Fibroblast of mammary gland (primary cell): ENCODE measurements at places on chromosomes 5 and 9.

GRCh38 chr5:179534431-179534830 is 15.9 kb upstream of the RUFY1 start:
- DNase-seq: no peak

DNA sequence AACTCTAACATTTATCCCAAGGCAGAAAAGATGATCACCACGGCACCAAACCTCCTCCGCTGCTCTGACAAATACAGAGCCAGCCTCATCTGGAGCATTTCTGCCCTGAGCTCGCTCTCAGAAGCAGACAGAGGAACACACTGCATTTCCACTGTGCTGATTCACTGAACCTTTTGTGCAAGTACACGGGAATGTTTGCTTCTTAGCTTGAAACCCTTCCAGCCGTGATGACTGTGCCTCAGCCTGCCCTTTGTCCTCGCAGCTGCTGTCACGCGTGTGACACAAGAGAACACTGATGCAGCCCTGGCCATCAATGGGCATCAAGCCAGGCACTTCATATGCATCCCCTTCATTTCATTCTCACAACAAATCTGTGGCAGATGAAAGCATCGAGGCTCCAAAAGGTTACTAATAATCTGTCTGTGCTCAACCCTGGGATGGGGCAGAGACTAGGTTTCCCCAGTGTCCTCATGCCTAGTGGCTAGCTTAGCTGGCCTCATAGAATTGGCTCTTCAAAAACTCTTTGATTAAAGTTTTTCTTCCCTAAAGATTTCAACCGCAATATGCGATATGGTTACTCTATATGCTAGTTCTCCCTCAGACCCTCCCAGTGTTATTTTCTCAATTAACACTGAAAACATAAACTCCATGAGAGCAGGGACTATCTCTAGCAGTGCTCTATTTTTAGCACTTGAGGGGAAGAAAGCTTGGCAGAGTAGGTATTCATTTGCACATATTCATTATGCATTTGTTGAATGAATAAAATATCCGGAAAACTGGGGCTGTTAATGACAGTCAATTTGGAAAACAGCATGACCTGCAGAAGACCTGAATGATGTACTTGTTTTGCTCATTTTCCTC is 7.3 kb downstream of the CDC14B start:
- DNase-seq: peak; percentile 96

DNA sequence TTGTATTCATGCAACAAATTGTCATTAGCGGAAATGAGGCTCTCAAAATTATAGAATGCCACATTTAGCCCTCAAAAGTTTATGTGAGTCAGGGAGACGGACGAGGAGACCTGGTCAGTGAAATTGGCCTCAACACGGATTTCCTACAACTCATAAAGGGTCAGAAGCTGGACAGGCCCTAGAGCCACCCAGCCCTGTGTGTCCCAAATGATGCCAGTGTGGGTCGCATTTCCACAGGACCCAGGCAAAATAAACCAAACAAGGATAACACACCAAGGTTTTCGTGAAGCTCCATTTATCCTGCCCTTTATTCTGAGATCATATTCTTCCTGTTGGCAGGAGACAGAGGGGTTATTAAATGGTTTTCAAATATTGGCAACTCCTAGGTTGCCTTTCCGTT is 72.0 kb upstream of the COL5A1 start:
- DNase-seq: no peak

- DNase-seq: peak; percentile 12
Observed at GRCh38 chr9:107486674-107487520, 2.7 kb downstream of the KLF4 start.

DNA sequence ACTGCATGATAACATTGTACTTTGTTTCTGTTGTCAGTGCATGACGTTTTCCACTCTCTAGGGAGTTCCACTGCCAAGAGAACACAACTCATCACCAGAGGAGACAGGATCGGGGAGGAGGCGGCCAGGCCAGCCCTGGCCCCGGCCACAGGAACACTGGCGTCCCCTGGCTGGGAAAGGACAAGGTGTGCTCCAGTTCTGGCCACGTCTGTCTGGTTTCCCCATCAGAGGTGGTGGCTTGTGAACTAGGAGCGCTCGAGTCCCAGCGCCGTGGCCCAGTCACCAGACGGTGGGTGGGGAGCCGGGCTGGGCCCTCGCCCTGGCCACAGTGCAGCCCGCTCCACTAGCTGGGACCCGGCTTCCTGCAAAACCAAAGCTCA is 211.9 kb upstream of the IRX4 start:
- DNase-seq: peak; percentile 72

GRCh38 chr9:8733131-8733954 is 933.8 kb upstream of the DMAC1 start:
- peak; percentile 26 for DNase-seq

- no peak for DNase-seq
Observed at GRCh38 chr9:70262366-70262765, 3.6 kb downstream of the SMC5 start.

DNA sequence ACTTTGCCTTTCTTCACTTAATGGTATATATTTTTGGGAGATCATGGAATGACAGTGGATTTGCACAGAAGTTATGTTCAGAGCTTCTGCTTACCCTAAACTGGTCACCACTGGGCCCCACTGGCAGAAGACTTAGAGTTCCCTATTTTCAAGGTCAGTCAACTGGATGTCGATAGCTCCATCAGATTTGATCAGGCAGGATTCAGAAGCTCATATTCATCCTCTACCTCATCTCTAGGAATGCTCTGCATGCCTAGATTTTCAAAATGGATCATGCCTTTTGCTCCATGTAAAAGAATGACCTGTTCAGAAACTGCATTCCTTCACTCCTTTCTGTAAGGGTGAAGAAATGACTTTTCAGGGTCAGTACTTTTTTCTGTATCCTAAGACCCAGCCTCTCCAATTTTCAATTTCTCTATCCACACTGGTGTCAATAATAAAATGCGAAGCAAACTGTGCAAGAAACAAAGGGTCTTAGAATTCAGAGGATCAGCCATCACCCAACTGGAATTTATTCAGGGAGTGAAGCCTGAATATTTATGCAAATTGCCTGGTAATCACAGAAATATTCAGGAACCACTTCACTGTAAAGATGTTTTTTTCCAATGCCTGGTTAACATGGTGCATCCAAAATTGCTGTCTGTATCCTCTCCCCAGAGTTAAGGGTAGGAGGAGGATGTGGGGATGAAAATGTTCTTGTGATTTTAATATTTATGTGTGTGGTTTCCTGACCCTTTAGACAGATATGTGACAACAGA is 125.4 kb downstream of the DOCK2 start:
- DNase-seq: peak; percentile 21

DNA sequence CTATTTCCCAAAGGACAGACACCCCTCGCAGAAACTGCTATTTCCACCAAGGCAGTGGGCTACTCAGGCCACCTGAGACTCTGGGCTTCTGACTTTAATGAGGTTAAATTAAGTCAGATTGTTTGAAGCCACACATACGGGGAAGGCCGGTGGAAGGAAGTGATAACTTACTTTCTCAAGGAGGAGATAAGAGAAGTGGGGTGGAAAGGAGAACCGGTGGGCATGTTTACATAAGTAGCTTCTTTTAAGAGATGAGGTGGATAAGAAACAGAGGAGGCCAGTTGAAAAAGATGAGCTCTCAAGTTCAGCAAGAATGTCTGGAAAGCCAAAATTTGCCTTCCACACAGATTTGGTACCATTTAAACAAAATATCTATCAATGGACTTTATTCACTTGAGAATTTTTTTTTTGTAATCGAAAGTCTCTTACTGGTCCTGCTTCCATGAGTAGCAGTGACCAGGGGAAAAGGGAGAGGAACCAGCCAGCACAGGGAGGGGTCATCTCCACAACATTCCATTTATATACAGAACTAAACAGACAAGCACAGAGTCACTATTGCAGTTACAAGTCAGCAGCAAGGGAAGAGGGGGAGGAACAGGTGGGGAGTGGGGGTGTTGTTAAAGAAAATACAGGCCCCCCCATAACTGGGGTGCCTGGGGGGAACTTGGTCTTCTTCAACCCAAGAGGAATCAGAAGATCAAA is 20.0 kb downstream of the CCDC125 start:
- DNase-seq: no peak

DNA sequence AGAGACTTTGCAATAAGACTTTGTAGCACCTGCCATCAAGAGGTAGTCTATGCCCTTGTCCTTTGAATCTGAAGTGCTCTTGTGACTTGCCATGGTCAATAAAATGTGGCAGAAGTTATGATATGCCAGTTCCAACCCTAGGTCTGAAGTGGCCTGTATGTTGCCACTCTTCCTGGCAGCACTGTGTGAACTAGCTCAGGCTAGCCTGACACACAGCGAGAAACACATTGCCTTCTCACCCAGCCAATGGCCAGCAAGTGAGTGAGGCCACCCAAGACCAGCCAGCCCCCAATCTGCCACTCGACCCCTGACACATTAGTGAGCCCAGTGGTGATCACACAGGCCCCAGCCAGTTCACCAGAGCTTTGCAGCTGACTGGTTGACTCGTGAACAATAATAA is 52.7 kb upstream of the OSMR start:
- no peak for DNase-seq

GRCh38 chr5:139178935-139179334 is 19.2 kb downstream of the SIL1 start:
- DNase-seq: peak; percentile 12

DNA sequence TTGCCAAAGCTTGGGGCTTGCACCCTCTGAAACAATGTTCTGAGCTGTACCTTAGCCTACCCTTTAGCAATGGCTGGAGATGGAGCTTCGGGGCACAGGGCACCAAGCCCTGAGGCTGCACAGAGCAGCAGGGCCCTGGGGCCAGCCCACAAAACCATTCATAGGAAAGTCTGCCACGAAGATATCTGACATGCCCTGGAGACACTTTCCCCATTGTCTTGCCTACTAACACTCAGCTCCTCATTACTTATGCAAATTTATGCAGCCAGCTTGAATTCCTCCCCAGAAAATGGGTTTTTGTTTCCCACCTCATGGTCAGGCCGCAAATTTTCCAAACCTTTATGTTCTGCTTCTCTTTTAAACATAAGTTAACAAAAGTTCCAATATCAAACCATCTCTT is 105.7 kb downstream of the DTWD2 start:
- DNase-seq: no peak

DNA sequence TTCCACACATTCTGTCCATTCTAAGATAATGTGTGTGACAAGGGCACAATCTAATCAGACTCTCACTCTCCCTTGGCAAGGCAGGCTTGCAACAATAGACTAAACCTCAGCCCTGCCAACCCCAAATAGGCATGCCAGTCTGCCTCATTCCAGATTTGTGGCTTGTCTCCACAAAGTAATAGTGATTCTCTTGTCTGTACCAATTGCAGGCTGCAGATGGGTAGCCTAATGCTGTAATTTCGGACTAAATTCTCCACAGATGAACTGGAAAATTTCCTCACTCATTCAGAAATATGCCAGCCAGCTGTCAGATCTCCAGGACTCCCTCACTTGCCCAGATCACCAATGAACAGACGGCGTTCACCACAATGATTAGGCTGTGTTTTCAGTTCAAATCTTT is 413.6 kb downstream of the ELAVL2 start:
- DNase-seq: no peak

DNA sequence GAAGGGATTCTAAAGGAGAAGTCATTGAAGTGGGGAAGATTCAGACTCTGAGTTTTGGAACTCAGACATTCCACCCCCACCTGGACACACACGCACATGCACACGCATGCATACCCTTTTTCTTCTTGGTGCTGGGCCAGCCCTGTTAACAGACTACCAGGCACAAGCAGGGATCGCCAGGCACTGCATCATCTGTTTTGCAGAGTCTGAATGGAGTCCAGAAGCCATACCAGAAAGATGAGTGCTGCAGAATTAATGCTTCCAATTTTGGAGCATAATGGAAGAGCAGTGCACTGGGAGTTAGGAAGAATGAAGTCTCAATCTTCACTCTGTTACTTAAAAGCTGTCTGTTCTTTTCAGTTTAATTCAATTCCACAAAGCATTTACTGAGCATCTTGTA is 95.5 kb downstream of the PDE8B start:
- peak; percentile 60 for DNase-seq

- DNase-seq: no peak
Observed at GRCh38 chr5:36281626-36282025, 20.1 kb downstream of the RANBP3L start.

DNA sequence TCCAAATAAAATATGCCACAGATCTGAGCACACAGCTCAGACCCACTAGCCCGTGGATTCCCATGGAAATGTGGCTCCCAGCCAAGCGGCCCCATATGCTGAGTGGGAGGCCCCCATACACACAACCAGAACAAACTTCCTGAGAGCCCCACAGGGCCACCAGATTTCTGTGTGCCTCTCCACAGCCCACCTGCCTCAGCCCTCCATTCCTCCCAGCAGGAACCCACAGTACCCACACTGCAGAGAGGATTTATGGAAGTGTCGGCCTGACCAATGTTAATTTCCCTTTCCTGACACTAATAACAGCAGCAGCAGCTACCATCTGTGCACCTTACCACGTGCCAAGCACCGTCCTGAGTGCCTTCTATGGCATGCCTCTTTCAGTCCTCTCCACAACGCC is 99.3 kb upstream of the SPOCK1 start:
- DNase-seq: no peak

DNA sequence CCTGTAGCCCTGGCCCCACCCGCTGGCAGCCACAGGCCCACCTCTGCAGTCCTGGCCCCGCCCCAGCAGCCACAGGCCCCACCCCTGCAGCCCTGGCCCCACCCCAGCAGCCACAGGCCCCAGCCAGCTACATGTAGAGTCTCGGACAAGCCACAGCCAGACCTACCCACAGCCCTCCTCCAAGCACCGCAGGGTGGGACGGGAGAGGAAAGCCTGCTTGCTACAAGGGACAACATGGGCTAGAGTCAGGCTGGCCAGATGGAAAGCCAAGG is 49.5 kb upstream of the SARDH start:
- DNase-seq: peak; percentile 11

DNA sequence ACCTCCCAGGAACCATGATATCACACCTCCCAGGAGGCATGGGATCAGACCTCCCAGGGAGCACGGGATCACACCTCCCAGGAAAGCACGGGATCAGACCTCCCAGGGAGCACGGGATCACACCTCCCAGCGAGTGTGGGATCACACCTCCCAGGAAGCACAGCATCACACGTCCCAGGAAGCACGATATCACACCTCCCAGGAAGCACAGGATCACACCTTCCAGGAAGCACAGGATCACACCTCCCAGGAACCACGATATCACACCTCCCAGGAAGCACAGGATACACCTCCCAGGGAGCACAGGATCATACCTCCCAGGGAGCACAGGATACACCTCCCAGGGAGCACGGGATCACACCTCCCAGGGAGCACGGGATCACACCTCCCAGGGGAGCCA is 30.0 kb upstream of the FCN2 start:
- no peak for DNase-seq

- peak; percentile 79 for DNase-seq
Observed at GRCh38 chr5:136769900-136770684, 404.7 kb upstream of the TRPC7 start.

DNA sequence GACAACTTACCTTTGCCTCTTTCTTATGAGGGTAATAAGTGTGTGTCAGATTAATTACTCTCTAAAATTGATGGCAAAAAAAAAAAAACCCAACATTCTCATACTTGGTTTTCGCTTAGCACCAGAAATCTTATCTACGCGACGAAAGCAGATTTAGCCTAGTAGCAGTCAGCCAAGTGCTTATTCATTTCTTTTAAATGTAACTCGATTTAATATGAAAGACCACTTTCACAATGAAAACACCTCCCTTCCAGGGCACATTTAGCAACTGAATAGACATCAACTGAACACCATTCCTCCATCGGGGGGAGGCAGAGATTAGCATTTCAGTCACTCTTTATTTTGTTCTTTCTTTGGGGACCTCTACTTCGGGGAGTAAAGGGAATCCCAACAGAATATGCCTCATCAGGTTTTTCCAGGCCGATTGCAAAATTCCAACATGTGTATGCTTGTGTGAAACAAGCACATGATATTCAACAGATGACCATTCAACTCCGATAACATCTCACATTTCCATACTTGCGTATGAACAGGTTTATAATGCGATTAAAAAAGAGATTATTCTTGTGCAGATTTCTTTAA is 124.1 kb upstream of the RETREG1 start:
- DNase-seq: peak; percentile 56
